ENCODE measurements at places on chromosomes 4 and X.

- no peak for DNase-seq
Observed at GRCh38 chr4:17013382-17014006, 115.0 kb upstream of the LDB2 start.

DNA sequence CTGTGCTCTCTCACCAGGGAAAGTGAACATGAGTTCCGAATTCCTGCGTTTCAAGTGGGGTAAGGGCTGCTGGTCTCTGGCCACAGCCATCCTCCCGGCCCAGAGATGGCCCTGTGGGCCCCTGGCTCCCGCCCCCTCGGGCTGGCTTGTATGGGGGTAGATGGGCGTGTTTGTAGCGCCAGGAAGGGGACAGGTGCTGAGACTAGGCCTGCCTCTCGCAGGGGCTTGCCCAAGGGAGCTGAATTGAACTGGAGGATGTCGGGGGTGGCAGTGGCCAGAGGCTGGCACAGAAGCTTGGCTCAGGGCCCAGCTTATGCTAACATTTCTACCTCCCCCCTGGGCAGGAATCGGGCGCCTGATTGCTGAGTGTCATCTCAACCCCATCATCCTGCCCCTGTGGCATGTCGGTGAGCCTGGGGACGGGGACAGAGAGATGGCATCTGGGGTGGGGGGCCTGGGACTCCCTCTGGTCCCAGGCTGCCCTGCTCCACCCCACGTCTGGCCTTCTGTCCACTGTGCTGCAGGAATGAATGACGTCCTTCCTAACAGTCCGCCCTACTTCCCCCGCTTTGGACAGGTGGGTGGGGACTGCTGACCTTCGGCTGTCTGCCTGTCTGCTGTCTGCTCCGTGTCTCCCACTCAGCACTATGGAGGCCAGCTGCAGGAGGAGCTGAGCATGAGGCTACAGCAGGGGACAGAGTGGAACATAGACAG, 8.5 kb downstream of the TAFAZZIN start:
- DNase-seq, result no peak

DNA sequence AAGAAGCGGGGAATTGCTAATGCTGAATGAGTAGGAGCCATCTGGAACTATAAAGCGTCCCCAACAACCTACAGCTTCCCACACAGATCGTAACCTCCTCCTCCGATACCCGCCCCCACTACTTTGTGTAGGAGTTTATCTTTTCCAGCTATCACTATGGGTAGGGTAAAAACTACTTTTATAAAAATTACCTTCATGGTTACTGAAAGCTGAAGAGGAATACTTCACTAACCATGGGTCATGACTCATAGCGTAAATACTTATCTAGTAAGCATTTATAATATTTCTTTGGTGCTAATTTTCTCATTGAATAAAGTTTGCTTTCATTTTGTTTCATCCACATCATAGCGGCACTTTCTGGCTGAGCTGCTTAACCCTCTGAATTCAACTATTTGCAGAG, 79.4 kb upstream of the TNIP3 start:
- no peak for DNase-seq

GRCh38 chr4:16609170-16609758, 289.2 kb downstream of the LDB2 start:
- no peak for DNase-seq

DNA sequence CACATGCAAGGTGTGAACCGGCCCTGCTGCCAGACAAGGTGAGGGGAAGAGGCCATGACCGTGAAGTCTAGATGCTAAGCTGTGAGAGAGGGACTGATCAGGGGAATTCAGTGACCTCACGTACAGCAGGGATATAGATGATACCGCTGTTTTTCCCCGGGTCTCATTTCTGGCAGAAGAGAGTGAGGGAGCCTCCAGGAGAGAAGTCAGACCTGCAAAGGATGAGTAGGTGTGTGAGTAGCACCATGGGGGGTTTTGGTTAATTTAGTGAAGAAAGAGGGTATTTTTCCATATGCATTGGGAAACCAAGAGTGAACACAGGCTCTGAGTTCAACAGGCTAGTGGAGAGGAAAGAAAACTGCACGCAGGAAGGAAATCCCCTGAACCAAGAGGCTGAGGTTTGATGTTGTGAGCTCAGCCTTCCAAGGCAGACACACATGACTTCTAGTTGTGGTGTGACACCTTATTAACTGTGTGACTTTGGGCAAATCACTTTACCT, 127.6 kb upstream of the GATB start:
- DNase-seq, result no peak

DNA sequence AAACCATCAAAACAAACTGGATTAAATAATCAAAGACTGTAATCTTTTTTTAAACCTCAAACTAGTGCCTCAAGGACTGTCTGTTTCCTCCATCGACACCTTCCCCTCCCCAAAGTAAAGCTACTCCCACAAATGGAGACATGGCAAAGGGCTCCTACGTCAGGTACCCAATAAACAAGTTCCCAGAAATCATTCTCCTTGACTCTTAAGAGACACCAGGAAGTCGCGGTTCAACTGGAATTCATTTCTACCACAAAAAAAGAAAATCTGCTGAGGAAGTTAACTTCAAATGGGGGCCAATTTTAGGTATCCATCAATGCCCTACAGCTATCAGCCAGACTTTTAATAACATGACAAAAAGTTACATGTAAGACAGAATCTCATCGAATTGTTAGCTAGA, 2.5 kb downstream of the RPS4X start:
- no peak for DNase-seq

DNA sequence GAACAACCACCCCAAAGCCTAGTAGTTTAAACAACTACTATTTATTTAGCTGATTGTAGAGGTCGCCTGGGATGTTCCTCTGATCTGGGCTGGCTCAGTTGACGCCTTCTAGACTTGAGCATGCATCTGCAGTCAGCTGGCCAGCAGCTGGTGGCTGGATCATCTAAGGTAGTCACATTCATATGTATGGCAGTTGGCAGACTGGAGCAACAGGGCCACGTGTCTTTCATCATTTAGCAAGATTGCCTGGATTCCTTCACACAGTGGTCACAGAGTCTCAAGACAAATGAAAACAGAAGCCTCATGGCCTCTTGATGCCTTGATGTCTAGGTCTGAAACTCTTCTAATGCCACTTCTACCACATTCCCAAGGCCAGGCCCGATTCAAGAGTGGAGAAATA, 220.6 kb upstream of the S100G start:
- DNase-seq, result no peak

DNA sequence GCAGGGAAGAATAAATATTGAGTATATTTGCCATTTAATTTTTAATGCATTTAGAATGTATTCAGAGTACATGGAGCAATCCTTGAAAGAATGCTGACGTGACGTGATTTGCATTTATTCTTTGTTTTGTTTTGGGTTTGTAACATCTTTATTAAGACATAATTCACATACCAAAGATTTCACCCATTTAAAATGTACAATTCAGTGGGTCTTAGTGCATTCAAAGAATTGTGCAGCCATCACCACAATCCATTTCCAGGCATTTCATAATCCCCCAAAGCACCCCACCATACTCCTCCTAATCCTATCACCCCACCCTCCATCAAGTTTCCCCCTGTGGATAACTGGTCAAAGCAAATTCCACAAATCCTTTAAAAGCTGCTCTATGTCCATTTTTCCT, 87.4 kb downstream of the FAM9B start:
- no peak for DNase-seq

DNA sequence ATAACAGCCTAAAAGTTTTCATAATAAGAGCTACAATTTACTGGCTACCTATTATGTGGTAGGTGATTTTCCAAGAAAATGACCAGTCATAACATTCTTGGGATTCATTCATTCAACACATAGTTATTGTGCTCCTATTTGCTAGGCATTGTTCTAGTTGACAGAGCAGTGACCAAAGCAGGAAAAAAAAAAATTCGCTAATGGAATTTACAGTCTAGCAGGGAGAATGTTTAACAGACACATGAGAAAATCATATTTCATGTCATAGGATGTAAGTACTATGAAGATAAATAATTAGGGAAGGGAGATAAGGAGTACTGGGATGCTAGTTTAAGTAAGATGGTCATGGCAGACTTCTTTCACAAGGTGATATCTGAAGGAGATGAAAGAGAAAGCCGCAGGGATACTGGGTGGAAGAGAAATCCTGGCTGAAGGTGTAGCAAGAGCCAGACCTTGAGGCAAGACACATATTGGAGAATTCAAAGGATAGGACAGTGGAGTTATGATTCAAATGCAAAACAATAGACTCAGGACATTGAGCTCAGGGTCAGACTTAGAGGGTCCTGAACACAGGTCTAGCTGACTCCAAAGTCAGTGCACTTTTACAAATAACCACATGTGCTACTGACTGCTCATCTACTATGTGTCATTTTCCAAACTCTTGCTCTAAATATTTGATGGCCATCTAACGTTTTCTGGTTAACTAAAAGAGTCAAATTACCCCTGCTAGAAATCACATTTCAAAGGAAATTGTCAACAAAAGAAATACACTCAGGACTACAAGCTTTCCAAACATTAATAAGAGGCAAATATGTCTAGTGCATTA, 20.4 kb downstream of the SPCS3 start:
- no peak for DNase-seq

- DNase-seq, result no peak
Observed at GRCh38 chr4:150385606-150386005, 196.3 kb upstream of the MAB21L2 start.

DNA sequence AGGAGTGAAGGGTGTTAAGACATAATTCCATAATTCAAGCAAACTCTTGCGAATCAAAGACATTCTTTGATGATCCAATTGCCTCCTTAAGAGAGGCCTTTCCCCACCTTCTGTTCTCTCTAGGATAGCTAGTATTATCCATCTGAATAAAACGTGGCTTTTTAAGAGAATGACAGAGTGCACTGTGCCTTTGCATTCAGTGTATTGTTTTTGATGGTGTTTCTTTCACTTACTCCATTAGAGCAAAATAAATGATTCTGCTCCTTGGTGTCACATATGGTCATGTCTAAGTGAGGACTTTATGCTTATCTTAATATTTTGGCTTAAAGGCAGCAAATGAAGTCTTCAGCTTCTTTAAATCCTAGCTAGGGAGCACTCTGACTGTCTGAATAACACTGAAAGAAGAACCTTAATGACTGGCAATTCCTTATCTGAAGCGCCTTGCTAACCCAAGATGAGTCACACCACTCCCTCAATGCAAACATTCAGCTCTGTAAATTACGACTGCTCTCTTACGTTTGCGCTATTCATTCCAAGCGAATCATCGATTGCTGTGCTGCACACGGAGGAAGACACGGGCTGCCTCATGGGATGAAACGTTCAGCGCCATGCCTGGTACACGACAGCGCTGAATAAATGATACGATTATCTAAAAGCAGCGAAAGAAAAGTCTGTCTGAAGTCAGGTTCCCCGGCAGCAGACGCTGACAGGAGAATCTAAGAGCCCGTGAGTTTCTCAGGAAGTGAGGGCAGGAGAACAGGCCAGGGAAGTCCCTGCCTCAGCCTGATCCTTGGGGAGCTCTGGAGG, 35.1 kb upstream of the GEMIN8 start:
- no peak for DNase-seq

DNA sequence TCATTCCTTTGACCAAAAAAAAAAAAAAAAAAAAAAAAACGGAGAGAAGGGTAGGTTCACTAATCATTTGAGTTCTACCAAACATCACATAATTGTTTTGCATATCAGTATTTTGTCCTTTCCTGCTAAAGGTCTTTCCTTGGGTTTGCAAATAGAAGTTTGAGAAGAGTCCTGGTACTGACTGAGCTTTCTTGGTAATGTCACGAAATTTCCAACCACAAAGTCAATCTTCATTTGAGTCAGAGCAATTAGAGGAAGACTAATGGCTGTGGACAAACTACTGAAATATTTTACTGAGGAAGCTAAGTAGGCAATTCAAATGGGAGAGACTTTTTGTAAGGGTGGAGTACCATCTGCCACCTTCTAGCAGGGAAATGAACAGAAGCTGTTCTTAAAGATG, 21.7 kb upstream of the CD40LG start:
- DNase-seq, result no peak

Data from stimulated activated CD8-positive, alpha-beta memory T cell treated with anti-CD3 and anti-CD28 coated beads, Interleukin-4, amount 100 ng/mL, for 4 hours (primary cell).